ENCODE measurements at places on chromosomes 2 and 18.

GRCh38 chr2:43025709-43026295, 200.6 kb downstream of the ZFP36L2 start:
- no peak for DNase-seq

DNA sequence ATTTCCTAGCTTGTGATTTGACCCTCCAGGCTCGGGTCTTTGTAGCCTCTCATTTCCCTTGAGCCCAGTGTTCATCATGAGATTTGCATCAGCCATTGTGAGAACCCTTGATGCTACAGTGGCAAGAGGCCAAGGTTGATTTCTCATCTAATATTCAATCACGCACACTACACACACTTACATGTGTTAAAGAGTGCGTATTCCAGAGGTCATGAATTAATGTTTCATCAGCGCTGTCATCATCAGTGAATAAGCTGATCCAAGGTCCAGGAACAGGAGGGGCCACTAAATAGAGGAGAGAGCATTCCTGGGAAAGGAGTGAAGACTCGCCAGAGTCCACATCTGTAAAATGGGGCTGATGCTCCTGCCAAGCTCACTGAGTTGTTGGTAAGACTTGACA, 276.1 kb upstream of the SIX2 start:
- no peak for DNase-seq

DNA sequence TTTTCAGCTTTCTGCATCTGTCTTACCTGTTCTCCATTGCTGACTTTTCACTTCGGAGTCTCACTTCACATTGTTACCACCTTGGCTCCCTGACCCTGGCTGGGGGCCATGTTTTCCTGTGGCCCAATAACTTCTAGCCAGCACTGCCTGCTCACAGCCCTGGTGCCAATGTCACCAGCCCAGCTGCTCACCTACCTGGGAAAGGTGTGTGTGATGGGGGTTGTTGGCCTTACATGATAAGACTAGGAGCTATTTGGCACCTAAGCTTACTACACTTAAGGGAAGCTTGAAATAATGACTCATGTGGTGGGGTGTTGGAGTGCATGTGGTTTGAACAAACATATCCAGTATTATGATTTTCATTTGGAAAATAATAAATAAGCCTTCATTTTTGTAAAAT, 37.5 kb upstream of the PGAP1 start:
- DNase-seq: no peak

DNA sequence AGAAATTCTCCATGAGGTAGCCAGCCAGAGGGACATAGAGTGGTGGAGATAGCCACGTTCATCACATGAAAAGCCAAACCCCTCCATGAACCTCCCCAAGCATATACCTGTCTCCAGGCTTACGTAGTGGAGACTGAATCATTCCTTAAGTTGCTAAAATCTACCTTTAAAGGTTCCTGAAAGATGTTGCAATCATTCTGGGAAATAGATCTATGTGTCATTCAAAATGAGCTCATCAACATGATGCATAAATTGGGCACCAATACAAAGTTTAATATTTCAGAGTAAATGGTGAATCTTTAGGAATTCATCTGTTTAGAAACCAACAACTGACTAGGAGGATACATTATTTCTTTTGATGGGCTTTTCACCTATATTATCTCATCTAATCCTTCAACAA, 362.6 kb upstream of the ID2 start:
- no peak for DNase-seq

DNA sequence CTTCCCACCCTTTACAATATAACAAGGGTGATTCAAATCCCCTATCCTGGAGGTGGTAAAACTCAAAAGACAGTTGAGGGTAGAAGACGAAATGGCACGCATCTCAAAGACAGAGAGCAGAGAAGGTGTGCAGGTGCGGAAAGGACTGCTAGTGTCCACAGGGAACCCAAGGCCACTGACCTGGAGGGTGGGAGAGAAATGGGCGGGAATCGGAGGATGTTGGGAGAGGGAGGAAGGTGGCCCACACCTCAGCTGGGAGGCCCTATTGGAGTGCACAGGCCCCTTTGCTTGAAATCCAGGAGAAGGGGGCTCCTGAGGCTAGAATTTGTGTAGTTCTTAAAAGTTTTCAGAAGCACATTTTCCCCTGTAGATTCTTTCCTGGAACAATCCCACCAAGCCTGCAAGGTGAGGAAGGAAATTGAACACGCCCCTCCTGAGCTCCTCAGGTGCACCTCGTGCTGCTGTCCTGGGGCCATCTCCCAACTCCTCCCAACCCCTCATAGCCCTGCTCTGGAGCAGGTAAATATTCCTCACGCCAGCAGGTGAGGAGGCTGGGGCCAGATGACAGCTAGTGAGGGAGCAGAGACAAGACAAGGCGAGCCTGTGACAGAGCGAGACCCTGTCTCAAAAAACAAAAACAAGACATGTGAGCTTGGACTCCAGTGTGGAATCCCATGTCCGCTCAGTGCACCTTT, 99.3 kb downstream of the MCFD2 start:
- DNase-seq: no peak

DNA sequence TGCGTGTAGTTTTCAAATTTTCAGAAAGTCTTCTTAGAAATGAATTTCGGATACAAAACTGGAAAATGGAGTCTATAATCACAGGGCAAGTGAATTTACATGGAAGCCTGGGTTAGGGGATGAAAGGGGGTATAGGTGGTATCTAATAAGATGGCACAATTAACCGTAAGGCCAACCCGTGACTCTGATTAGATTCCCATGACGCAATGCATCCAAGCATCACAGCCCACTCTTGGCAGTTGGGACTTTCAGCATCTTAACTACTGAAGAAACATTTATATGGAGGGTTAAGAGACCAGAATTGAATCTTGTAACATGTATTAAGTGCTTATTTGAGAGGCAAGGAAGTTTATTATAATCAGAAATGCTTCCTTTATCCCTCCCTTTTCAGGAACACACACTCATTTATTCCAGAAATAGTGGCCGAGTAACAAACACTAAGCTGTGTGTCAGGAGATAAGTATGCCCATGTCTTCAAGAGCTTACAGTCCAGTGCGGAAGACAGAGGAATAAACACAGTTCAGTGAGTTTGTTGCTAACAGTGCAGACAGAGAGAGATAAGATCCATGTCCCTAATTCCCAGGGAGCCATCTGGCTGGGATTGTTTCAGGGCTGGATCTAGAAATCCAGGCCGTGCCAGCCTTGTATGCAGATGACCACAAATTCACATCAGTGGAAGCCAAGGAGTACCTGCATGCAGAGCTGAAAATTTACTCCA, 151.2 kb downstream of the ANTXR1 start:
- no peak for DNase-seq

DNA sequence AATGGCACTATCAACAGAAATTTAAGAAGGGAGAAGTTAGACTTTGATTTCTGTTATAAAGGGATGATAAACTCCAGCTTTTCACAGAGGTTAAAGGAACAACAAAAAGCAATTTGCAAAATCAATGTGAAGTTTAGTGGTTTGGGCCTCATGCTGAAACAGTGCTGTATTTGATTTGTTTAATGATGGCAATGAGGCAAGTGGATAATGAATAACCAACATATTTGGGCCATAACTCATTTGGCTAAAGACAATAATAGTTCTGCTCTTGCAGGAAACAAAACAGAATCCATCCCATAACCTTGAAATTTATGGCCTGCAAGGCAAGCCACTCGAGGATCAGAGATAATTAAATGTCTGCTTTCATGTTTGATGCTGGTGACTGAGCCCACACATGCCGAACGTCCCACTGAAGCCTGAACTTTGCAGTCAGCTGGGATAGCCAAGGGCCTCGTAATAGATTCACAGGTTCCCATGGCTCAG, 56.5 kb downstream of the TPGS2 start:
- peak; percentile 65 for DNase-seq

DNA sequence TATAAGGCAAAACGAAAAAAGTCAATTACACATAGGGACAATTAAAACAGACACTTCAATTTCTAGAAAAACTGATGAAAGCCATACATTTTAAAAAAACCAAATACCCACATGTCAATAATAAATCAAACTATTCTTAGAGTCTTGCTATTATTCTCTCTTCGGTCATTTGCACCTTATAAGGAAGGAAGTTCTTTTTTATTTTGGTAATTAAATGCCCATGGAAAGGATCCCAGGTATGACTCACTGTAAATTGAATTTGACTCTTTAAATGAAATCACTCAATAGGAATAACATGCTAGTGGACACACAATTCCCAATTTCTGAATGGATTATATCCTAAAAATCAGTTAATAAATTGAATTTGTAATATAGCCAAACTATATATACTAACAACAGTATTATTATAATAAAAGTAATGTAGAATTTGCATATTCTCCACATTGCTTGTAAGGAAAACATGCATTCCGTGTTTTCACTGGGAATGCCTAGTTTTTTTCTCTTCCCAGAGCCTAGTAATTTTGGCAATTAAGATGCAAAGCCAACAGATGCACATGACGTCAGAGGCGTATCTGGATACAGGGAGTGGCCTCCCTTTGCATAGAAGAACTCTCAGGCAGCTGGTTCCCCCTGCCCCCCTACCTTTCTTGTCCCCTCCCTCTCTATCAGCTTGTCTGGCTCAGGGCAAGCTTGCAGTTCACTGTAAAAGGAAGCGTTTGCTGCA, 153.5 kb upstream of the PGAP1 start:
- no peak for DNase-seq

- no peak for DNase-seq
These were observed 45.3 kb downstream of the PIKFYVE start for GRCh38 chr2:208311321-208311720.

GRCh38 chr2:217204358-217204757, 344.5 kb upstream of the TNP1 start:
- DNase-seq: no peak

DNA sequence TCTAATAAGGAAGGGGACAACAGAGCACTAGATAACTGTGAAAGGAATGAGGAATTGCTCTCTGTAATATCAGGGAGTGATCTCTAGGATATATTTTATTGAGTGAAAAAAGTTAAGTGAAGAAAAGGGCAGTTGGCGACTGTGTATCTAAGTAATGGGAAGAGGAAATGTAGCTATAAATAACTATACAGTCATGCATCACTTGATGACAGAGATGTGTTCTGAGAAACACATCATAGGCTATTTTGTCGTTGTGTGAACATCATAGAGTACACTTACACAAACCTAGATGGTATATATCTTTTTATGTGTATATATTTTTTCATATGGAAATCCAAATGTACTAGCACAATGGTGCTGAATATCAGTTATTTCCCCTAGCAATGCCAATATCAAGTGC, 329.3 kb downstream of the TXNL1 start:
- no peak for DNase-seq

- no peak for DNase-seq
These were observed 1.5 kb upstream of the TFCP2L1 start for GRCh38 chr2:121286506-121286905.

- DNase-seq: no peak
These were observed 5.8 kb upstream of the SFTPB start for GRCh38 chr2:85673716-85674375.
